Right lobe of liver (tissue), 6 donors: ENCODE measurements at places on chromosomes 3 and 15. TPM values are rescaled to one million over a fixed set of nuclear protein-coding genes. Genes with fewer than 3 reads are reported as not detected.

The ASB7 gene
- 7.9 TPM for total RNA-seq

- DNase-seq: no peak
Observed at GRCh38 chr3:73470860-73471259, 153.9 kb downstream of the PDZRN3 start.

- no peak for DNase-seq
Observed at GRCh38 chr3:159439346-159439745, 549.3 kb upstream of the IL12A start.

The OXSR1 gene
- total RNA-seq: 14.7 TPM

DNA sequence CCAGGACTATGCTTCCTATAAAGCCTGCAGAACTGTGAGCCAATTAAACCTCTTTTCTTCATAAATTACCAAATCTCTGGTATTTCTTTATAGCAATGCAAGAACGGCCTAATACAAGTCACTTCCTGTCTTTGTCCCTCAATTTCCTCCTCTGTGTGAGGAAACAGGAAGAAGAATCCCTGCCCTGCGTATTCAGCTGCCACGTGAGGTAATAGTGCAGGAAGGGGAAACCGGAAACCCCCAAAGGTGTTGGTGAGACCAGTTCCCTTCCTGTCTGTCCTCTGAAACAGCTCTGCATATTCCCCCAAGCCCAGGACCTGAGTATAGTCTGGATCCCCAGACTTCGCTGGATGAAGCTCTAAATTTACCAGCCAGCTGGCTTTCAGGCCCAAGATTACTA, 18.1 kb upstream of the PTPN23 start:
- DNase-seq: no peak

The GXYLT2 gene
- 0.12 TPM for total RNA-seq

DNA sequence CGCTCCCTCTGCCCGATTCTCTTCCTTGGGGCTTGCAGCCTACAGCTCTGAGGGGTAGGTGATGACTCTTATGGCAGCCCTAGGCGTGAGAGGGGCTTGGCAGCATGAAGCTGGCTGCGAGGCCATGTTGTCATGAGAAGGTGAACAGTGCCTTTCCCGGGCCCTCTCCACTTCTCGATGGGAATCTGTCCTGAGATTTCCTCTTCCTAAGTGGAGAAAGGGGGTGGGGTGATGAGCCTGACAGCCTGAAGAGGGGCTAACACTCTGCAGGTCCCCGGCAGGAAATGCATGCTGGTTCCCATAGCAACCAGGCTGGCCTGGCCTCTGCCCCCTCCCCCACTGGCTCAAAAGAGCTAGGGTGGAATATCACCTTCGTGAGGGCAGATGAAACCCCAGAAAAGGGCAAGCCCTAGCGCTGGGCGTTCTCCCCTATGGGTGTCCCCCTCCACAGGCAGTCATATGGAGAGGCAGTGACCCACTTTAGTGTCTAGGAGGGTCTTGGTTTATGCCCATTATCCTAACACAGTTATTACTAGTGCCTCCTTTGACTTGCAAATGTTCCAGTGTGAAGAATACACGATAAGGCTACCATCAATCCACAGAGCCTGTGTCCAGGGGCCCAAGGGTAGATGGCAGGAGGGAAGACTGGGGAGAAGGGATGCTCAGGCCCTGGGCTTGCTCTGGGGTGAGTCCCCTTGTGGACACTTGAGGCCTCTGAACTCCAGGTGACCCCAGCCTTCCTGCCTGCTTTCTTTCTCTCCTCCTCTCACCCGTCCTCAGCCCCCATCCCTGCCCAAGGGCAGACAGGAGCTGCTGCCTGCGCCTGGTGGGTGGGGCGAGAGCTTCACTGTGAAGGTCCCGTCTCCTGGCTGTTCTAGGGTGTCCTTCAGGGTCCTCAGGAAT, 13.2 kb downstream of the EPHB3 start:
- DNase-seq: no peak

The CYP1A2 gene
- 1.9 TPM for total RNA-seq

GRCh38 chr3:188404701-188405100, 250.7 kb downstream of the LPP start:
- DNase-seq: no peak

The VILL gene
- total RNA-seq: 0.37 TPM

GRCh38 chr3:69536306-69537020, 150.6 kb upstream of the FRMD4B start:
- no peak for DNase-seq

GRCh38 chr3:179460260-179460659, 9.0 kb upstream of the GNB4 start:
- no peak for DNase-seq

The RETNLB gene
- total RNA-seq: not detected

The FOXL2NB gene
- total RNA-seq: not detected

The REC114 gene
- total RNA-seq: not detected

The CEMIP gene
- total RNA-seq: not detected

DNA sequence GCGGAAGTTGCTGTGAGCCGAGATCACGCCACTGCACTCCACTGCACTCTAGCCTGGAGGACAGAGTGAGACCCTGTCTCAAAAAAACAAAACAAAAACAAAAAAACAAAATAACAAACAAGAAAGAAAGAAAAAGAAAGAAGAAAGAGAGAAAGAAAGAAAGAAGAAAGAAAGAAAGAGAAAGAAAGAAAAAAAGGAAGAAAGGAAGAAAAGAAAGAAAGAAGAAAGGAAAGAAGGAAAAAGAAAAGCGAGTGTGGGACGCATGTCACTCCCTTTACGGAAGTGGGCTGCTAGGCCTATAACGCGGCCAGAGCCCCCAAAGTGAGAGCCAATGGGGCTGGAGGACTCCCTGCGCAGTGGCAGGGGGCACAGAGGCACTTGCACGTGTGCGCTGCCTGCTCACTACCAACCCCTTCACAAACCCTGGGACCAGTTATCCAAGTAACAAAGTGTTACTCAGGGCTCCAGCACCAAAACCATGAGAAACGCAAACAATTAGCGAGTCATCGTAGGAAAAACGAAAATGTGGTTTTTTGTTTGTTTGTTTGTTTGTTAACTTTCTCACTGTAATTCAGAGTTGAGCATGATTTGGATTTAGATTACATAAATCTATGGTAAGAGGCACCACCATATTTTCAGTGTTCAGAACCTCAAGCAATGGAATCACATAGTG, 40.8 kb upstream of the ATP1B3 start:
- DNase-seq: no peak

DNA sequence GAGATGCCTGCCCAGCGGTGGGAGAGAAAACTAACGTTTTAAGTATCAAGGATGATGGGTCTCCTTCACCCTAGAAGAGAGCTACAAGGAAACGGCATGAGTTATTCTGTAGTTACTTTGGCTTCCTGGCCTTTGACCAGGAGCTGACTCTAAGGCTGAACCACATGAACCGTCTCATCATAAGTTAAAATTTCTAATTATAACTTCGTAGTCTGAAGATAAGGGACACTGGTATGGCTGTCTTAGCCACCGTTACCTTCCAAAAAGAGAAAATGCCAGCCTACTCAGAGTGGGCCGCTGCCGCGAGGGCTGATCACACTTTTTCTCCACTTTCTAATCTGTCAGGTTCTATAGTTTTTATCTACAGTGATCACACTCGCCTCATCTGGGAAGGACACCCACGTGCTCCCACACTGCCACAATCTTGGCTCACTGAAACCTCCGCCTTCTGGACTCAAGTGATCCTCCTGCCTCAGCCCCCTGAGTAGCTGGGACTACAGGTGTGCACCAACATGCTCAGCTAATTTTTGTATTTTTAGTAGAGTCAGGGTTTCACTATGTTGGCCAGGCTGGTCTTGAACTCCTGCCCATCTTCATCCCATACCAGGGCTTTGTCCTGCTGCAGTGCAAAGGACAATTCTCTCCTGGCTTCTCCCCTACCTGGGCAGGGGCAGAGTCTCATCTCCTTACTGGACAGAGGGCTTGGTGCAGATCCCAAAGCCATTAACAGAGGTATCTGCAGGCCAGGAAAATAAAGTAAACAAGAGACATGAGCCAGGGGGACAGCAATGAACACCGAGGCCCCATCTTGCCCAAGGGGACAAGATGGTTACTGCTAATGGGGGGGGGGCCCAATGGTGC, 73.4 kb downstream of the RFTN1 start:
- no peak for DNase-seq

- no peak for DNase-seq
Observed at GRCh38 chr3:52118156-52118875, 35.9 kb downstream of the POC1A start.

DNA sequence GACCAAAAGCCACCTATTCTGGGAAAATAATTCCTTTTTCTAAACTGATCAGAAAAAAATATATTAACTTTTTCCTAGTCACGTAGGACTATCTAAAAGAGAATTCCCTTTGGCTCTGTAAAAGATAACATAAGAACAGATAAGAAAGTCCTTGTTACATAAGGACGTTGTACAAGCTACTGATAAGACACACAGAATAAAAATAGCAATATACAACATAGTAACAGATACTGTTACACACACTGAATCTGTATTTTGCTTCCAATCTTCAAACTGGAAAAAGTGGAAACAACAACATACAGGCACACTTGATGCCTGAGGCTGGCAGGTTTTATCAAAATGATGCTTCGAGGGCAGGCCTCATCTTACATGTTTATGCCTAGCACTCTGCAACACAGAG, 59.8 kb downstream of the SNX4 start:
- DNase-seq: no peak

GRCh38 chr3:118842147-118842863, 192.3 kb downstream of the IGSF11 start:
- DNase-seq: no peak

GRCh38 chr15:31367730-31368344, 41.2 kb downstream of the KLF13 start:
- no peak for DNase-seq

DNA sequence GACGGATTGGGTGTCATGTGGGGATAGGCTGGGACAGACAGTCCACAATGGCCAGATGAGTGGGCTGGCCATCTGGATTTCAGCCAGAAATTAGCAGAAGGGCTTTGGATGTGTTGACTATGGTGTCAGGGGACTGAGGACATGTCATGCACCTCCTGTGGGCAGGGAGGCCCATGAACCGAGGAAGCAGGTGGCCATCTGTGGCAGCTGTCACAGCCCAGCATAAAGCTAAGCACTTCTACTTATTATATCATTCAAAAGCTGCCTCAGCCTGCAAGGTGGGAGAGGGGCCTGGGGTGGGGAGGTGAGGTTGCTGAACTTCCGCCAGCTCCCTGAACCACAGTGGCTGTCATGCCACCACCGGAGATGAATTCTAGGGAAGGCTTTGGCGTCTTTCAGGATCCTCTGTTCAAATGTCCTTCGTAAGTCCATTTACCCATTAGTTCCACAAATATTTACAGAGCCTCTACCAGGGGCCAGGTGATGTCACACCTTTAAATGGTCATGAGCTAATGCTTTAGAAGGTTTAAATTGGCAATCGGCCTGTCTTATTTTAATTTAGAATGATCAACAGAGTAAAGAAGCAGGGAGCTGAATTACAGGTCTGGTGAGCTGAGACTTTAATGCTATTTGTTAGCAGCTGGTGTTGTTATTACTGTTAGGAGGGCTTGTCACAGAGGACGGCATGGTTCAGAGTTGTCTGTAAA, 23.6 kb upstream of the CAV3 start:
- DNase-seq: no peak

The PLAAT1 gene
- total RNA-seq: not detected

The DOCK3 gene
- total RNA-seq: 0.06 TPM

GRCh38 chr3:150367757-150368156, 40.3 kb upstream of the TSC22D2 start:
- no peak for DNase-seq

DNA sequence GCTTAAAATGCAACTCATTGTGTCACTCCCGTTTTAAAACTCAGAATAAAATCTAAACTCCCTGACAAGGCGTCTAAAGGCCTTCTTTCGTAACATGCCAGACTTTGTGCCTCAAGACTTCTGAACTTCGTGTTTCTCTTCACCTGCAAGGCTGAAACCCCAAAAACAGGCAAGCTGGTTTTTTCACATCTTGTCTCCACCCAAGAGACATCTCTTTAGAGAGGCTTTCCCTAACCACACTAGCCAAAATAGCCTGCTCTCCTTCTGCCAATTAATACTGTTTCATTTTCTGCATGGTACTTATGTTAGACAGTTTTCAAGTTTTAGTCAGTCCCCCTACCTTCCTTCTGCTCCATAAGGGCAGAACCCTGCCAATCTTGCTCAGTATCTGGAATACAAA, 41.6 kb downstream of the RAF1 start:
- no peak for DNase-seq

The TRPM1 gene
- not detected for total RNA-seq

- no peak for DNase-seq
Observed at GRCh38 chr3:127805026-127805753, 17.1 kb downstream of the MGLL start.

The SLC22A14 gene
- 0.29 TPM for total RNA-seq

DNA sequence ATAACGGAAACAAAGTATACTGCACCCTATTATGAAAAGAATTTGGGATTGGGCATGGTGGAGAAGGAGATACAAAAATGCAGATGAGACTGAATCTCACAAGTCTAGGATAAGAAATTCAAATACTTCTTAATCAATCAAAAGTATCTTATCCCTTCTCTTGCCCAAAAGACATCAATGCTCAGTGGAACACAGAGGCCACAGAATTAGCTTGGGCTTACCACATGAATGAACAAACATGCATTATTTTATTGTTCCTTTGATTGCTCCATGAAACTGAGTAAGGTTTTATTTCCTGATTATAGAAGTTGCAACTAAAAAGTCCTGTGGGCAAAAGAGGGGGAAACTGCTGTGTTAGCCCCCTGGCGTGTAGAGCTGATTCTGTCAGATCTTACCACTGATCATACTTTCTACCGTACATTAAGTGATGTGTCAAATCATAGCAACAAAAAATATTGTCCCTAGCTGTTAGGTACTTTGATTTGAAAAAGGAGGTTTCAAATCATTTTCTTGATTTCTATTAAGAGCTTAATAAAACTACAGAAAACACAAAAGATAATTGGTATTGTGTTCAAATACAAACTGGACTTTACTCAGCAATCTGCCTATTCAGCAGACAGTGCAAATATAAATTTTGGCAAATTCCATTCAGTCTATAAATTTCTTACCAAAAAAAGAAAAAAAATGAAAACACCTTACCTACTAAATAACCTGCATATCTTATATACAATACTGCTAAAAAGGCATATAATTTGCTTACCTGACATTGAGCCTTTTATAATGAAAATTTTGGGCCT, 7.9 kb upstream of the GASK1A start:
- no peak for DNase-seq

GRCh38 chr15:33500432-33501195, 189.8 kb downstream of the RYR3 start:
- no peak for DNase-seq

DNA sequence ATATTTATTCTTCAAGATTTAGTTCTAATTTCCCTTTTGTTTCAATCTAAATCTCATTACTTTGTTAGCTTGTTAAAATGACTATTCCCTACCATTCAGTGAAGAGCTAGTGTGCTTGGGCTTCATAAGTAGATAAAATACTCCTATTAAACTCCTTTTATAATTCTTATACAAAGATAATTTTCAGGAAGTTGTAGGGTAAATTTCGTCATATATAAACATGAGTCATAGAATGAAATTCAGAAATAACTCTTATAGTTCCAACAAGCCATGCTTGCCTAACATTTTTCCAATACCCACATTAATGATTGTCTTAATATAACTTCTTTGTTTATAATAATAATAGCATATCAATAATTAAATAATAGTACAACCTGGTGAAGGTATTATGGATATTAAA, 407.3 kb downstream of the NAALADL2 start:
- DNase-seq: no peak
